ENCODE measurements at places on chromosomes 7 and 10.

DNA sequence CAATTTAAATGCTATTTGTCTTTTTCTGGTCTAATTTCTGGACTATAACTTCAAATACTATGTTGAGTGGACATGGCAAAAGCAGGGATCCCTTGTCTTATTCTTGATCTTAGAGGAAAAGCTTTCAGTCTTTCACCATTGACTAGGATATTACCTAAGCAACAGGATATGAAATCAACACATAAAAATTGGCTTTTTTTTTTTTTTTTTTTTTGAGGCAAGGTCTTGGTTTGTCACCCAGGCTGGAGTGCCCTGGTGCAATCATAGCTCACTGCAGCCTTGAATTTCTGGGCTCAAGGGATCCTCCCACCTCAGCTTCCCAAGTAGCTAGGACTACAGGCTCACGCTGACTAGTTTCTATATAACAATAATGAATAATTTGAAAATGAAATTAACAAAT is 90.8 kb downstream of the JMJD1C start:
- DNase-seq: no peak

- no peak for DNase-seq
These were observed 96.9 kb upstream of the FAM180A start for GRCh38 chr7:135845415-135846075.

GRCh38 chr7:110771717-110772116 is 319.2 kb upstream of the LRRN3 start:
- DNase-seq: no peak

- DNase-seq: no peak
These were observed 620 bp downstream of the SLK start for GRCh38 chr10:103967448-103968071.

DNA sequence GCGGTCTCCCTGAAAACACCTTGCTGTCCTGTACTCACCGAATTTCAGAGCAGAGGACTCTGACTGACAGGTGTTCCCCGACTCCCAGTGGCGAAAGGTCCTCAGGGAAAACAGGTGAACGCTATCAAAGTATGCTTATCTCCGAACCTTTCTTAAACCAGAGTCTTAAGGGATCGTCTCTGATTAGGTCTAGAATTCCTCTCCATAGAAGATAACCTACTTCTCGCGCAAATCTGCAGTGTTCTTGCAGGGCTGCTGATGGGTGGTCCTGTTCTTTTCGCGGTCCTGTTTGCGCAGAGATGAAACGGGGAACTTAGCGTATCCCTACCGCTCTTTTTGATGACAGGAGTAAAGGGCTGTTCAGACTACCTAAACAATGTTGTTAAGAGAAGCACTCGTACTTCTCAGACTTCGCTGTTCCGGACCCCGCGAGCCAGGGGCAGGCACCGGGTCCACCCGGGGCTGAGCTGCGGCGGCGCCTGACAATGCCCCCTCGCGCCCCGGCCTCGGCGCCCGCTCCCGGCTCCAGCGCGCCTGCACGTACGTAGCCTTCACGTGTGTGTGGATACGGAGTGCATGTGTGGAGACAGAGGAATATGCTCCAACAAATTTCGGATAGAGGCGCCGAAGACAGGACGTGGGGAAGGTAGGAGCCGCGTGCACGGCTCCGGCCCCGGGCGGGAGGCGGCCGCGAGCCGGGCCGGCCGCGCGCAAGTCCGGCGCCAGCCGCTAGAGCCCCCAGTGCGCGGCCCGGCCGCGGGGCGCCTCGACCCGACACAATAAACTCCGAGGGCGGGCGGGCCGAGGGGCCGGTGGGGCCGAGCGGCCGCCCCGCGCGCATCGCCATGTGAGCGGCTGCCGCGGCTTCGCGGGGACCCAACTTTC is 766 bp upstream of the ZMYND11 start:
- peak; percentile 15 for DNase-seq

DNA sequence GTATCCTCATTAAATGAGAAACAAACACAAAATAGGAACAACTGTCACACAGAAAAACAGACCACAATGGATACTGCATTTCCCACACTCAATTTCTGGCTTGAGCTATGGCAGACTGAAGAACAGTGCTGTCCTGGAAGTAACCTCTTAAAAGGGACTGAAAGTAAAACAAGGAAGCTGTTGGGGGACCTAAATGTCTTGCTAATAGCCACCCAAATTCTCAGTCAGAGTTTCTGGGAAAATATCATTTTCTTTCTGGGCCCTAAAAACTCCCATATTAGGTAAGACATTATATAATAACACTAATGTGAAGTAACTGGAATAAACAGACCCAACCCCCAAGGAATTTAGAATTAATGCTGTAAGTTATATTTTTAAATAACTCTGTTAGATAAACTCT is 80.9 kb upstream of the TFEC start:
- no peak for DNase-seq

GRCh38 chr10:74754381-74754821 is 72.0 kb upstream of the KAT6B start:
- DNase-seq: no peak

- no peak for DNase-seq
These were observed 6.3 kb downstream of the COL28A1 start for GRCh38 chr7:7529328-7529727.

DNA sequence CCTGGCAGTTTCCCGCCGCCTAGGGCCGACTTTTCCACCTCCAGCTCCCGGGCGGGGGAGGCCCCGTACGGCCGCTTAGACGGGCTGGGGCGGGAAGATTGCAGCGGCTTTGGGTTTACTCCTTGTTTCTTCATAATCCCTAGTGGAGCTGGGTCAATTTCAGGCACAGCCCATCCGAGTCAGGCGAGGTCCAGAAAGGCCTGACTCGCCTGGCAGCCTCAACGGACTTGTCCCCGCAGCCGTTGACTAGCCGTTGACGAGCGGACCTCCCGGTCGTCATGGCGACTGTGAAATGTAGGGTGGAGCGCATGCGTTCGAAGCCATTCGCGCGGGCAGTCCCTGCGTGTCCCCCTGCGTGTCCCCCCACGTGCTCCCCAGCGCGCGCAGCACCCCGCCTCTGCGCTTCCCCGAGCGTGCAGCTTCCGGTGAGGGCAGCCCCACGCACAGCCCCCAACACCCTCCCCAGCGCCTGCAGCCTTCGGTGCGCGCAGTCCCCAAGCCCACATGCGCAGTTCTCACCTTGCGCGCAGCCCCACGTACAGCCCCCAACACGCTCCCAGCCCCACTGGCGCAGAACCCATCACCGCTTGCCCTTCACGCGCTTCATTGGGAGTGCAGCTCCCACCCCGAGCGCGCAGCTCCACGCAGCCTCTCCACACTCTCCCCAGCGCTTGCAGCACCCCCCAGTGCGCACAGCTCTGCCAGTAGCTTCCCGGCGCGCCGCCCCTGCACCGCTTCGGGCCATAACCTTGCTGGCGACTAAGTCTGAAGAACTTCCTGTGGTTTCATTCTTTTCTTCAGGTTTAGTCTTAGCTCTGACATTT is 67.8 kb downstream of the TBX20 start:
- no peak for DNase-seq

GRCh38 chr10:112803961-112804401 is 146.1 kb upstream of the TCF7L2 start:
- DNase-seq: no peak
